ENCODE measurements at places on chromosomes 1 and 21.

- no peak for DNase-seq
These were observed 1.3 kb downstream of the PARK7 start for GRCh38 chr1:7962636-7963377.

- DNase-seq: no peak
These were observed 351.6 kb downstream of the RYR2 start for GRCh38 chr1:237393632-237394031.

DNA sequence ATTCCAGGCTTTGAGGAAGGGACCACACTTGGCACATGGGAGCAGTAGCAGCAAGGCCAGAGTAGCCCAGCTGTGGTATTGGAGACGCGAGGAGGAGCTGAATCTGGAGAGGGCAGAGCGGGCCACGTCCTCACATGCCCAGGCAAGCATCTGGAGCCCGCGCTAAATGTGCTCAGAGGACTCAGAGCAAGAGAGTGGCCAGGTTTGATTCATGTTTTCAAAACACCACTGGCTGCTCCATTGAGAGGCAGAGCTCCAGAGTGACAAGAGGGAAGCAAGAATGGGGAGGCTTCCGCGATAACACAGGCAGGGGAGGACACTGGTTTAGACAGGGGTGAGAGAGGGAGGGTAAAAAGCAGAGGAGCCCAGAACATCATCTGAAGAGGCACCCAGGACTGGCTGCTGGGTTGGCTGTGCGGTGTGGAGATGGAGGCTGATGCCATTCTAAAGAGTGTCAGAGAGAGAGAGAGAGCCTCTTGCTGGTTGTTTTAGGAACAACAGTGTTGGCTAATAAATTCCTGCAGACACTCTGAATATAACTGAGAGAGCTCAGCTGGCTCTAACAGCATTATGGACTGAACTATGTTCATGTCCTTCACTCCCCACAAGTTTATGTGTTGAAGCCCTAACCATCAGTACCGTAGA is 32.3 kb downstream of the RCAN1 start:
- peak; percentile 15 for DNase-seq

- no peak for DNase-seq
These were observed 41.0 kb downstream of the CRYAA start for GRCh38 chr21:43209575-43210453.

GRCh38 chr1:246878551-246878950 is 53.2 kb downstream of the AHCTF1 start:
- no peak for DNase-seq

GRCh38 chr1:85815906-85816305 is 107.7 kb upstream of the ZNHIT6 start:
- no peak for DNase-seq

- no peak for DNase-seq
These were observed 5.3 kb upstream of the TAGLN2 start for GRCh38 chr1:159930634-159931033.

DNA sequence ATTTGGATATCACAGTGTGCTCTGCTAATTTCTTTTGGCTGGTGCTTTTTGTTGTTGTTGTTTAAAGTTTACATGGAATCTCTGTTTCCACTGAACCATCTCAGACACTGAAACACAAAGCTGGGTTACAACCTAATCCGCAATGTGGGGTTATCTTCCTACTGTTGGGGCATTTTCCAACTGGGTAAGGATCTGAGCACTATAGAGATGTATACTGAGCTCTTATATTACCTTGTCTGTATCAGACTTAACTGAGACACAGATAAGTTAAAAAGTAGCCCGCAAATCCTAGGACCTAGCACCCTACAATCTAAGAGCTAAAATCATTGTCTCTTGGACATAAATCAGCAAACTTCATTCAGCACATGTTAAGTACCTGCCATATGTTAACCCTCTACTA is 169.2 kb downstream of the LTN1 start:
- DNase-seq: no peak

DNA sequence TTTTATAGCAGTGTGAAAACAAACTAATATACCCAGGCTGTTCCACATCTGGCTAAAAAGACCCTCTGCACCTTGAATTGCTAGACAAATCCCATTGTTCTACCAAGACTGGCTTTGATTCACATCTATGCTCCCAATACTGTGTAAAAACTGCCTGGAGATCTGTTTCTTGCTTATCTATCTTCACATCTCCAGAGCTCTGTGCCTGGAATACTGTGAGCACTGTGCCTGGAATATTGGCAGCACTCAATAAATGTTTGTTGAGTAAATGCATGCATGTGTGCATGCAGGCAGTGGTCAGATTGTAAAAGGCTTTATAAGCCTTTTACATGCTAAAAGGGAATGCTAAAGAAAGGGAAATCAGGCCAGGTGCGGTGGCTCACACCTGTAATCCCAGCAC is 75.5 kb upstream of the APP start:
- no peak for DNase-seq

- DNase-seq: no peak
These were observed 104.3 kb downstream of the HHIPL2 start for GRCh38 chr1:222443566-222443965.

GRCh38 chr1:191901651-191902050 is 256.6 kb upstream of the RGS18 start:
- no peak for DNase-seq

GRCh38 chr1:169098380-169098779 is 8.1 kb upstream of the ATP1B1 start:
- DNase-seq: no peak

GRCh38 chr1:71565831-71566230 is 485.0 kb upstream of the ZRANB2 start:
- no peak for DNase-seq

DNA sequence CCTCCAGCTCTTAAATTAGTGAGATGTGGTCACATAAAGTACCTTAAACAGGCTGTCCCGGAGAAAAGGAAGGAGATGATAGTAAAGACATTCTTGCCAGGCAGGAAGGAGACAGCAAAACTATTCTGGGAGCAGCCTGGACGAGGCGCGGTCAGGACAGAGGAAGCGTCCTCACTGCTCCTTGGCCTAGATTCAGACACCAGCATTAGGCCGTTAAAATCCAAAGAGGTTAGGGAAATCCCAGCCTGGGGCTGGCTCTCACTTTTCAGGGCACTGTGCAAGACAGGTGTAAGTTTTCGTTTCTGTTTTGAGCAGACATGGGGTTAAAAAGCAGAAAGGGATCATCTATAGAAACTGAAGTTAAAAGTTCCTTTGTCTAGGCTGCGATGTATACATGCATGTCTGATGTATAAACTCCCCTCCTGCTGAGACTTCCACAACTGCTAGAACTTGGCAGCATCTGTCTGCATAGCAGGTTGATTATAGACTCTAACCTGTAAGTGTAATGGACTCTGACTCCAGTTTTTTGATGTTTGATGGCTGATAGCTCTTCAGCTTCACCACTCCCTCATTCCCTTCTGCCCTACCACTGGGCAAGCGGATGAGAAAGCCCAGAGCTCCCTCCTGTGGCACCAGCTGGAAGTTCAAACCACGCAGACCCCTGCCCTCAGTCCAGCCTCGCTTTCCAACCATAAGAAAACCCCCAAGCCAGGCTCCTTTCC is 21.5 kb downstream of the STPG1 start:
- DNase-seq: peak; percentile 28

DNA sequence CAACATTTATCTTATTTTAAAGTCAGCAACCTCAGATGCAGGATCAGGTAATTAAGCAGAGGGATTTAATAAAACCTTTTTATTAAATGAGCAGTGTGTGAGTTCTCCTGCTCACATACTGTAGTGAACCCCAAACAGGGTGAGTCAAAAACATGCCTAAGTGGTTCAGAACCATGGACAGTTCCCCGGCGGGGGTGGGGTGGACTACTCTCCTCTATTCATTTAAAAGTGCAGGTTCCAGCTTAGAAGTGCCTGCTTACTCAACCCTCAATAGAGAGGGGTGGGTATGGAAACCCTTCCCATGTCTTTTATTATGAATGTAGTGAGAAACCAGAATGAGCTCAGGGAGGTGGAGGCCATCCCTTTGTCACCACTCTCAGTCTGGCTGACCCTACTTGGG is 397.9 kb downstream of the HHAT start:
- DNase-seq: no peak

- no peak for DNase-seq
These were observed 10.7 kb downstream of the SPATC1L start for GRCh38 chr21:46173573-46173972.

GRCh38 chr1:109238382-109238781 is 11.0 kb upstream of the CELSR2 start:
- DNase-seq: no peak

- no peak for DNase-seq
These were observed 94.7 kb downstream of the DMRTB1 start for GRCh38 chr1:53553734-53554509.

DNA sequence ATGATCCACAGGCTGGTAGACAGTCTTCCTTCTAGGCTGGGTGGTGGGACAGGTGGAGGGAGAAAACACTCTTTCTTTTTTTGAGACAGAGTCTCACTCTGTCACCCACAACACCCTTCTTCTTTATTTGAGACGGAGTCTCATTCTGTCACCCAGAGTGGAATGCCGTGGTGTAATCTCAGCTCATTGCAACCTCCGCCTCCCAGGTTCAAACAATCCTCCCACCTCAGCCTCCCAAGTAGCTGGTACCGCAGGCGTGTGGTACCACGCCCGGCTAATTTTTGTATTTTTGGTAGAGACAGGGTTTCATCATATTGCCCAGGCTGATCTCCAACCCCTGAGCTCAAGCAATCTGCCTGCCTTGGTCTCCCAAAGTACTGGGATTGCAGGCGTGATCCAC is 2.9 kb downstream of the GPR37L1 start:
- DNase-seq: no peak

All from GDM1 (cell line).